Kidney glomerular epithelial cell (primary cell): ENCODE measurements at places on chromosomes 7 and 10.

DNA sequence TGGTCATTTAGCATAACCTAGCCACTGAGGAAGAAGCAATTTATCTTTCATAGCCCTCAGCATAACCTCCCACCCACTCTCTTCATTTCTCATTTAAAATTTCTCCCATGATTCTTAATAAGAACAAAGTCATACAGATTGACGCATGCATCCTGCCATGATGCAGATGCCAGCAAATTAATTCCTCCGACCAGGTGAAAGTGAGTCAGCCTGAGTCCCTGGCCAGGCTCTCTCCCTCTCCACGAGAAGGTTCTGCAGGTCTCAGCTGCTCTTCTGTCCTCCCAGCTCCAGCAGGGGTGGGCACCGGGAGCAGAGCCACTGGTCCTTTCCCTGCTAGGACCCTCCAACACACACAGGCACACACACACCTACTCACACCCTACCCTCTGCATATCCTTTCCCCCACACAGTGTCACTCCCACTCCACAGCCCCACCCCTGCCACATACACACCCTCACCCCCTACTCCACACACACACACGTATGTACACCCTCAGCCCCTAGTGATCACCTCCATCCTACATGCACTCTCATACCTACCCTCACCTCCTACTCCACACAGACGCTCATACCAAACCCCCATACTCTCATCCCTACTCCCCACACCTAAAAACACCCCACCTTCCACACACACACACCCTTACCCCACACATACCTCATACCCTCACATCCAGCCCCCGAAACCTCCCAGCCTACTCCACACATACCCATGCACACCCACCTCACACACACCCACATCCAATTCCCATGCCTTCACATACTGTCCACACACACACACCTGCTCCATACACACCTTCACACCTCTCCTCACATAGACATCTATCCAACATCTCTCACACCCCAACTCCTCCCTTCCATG lies 78.0 kb downstream of the FAM13C start:
- DNase-seq = no peak

DNA sequence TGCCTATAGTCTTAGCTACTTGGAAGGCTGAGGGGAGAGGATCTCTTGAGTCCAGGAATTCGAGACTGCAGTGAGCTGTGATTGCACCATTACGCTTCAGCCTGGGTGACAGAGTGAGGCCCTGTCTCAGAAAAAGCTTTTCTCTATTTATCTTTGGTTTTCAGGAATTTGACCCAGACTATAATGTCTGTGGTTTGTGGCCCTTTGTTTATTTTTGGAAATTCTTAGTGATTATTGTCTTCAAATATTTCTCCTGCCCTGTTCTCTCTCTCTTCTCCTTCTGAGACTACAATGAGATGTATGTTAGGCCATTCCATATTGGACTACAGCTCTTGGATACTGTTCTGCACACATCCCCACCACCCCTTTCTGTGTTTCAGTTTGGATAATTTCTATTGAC lies 4.7 kb downstream of the MUC12 start:
- peak; percentile 30 for DNase-seq

- DNase-seq = peak; percentile 54
Observed at GRCh38 chr7:8418629-8419245, 14.7 kb upstream of the NXPH1 start.

DNA sequence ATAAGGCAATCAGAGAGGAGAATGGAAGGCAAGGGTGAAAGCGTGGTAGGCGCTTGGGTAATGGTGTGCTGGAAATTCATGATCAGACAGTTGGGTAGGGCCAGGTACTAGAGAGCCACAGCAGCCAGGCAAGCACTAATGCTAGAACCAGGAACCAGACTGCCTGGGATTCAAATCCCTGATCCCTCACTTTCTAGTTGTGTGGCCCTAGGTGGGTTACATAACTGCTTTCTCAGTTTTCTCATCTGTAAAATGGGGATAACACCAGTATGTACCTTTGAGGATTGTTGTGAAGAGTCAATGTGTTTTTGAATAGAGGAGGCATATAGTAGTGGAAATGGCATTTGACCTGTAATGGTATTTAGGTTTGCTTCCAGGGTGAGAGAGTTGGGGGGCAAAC lies 225.9 kb downstream of the LRMDA start:
- no peak for DNase-seq

- no peak for DNase-seq
Observed at GRCh38 chr7:123944395-123944794, 19.4 kb downstream of the SPAM1 start.

GRCh38 chr10:8420182-8420581 lies 365.7 kb downstream of the GATA3 start:
- no peak for DNase-seq

DNA sequence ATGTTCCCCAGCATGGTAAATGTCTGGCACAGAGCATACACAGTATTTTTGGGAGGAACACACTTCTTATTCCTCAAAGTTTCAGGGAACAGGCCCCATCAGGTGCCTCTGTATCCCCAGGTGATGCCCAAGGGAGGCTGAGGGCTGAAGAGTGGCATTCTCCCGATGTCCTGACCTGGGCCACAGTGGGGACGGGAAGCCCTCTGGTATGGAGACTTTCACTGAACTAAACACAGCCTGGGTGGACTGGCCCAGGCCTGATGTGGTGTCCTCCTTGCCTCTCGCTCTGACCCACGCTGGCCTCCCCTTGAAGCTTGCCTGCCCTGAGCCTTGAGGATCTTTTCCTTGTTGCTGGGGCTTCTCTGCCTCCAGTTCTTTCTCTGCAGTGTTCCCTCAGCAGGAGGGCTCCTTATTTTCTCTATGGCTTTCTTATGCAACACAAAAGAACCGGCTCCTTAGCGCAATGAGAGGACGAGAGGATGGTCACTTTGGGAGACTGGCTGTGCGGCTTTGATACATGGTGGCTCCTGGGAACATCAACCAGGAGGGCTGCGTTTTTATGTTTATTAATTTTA lies 157.5 kb upstream of the TNS3 start:
- DNase-seq = no peak

GRCh38 chr7:132783824-132784223 lies 207.6 kb upstream of the PLXNA4 start:
- no peak for DNase-seq

DNA sequence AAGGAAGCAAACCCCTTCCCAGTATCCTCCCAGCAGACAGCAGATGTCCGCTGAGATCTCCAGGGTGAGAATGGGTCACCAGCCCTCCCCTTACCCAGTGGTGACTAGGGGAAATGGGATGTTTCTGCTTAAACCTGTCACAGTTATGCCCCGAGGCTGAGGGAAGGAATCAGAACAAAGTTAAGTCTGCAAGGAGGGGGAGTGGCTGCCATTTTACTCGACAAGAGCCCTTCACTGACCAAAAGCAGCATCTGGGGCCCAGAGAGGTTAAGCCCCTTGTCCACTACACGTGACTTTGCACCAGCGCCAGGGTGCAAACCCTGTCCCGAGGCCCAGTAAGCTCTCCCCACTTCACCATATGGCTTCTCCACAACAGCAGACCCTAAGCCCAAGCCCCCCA lies 4.6 kb upstream of the NANOS1 start:
- DNase-seq = no peak

- DNase-seq = no peak
Observed at GRCh38 chr10:32408690-32409089, 37.2 kb upstream of the CCDC7 start.

GRCh38 chr7:46129831-46130230 lies 208.8 kb upstream of the IGFBP3 start:
- DNase-seq = no peak

DNA sequence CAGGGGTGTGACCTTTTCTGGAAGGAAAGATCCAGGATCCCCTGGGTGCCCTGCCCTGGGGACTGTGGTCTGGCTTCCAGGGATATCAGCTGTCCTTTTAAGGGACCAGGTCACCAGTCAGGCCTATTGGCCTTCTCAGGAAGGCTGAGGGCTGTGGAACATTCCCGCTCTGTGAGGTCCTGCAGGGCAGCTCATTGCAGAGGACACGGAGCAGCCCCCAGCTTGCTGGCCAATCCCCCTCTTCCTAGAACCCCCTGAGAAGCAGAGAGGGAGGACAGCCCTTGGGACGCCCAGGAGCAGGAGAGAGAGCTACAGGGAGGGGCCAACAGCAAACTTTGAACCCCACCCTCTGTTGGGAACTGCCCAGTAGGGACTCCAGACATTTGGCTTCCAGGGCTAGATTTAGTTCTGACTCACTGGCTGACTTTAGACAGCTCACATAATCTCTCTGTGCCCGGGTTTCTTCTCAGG lies 67.9 kb upstream of the COL13A1 start:
- DNase-seq = no peak

GRCh38 chr7:28815928-28816373 lies 142.2 kb downstream of the TRIL start:
- DNase-seq = no peak

DNA sequence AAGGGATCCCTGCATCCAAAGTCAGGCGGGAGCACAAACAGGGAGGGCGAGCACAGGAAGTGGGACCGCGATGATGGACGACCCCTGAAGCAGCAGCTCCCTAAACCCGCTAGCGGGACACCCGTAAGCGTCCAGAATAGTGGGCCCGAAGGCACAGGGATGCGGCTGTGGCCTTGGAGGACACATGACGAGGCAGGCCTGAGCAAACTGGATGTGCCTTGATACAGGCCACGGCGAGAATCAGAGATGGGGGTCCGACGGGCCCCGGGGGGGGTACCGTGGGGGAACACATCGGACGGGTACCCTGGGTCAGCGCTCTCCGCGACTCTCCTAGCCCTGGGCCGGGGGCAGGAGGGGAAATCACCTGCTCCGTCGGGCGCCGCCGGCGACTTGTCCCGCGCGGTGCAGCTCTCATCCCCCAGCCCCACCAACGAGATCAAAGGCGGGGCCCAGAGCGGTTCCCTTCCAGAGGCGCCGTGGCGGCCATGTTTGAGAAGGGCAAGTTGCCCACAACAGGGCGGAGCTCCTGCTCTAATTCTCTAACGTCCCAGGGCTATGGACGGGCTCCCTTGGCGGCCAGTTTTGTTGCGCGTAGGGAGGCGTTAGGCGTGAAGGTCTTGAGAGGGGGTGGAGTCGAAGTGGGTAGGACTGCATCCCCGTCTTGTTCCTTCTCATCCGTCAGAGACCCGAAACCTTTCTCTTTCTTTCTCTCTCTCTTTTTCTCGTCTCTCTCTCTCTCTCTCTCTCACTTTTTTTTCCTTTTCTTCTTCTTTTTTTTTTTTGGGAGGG lies at the start of gene CUEDC2:
TSS of gene CUEDC2 (minus strand) at position 413 of the 789 bp plus-strand sequence. CDS start 7,386 bp downstream, outside the sequence.
- DNase-seq = peak; percentile 97

- no peak for DNase-seq
Observed at GRCh38 chr10:78448470-78448869, 414.8 kb downstream of the RPS24 start.

DNA sequence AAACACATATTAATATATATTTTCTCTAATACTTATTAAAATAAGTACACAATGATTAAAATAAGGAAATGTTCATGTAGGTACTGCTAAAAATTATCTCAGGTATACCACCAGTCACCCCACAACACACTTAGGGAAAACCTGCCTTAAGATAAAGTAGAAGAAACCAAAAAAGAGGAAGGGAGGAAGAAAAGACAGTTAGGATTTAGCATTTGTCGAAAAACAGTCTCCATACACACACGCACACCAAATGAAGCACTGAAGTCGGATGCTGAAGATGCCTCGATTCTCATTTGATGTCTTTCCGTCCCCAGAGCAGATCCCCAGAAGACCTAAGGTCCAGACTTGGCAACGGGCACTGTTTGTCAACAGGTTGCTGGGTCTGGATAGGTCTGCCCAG lies 30.0 kb upstream of the ARID5B start:
- DNase-seq = no peak

GRCh38 chr10:13816195-13816925 lies 229.6 kb downstream of the PRPF18 start:
- no peak for DNase-seq
